ENCODE measurements at places on chromosomes 4 and X.

DNA sequence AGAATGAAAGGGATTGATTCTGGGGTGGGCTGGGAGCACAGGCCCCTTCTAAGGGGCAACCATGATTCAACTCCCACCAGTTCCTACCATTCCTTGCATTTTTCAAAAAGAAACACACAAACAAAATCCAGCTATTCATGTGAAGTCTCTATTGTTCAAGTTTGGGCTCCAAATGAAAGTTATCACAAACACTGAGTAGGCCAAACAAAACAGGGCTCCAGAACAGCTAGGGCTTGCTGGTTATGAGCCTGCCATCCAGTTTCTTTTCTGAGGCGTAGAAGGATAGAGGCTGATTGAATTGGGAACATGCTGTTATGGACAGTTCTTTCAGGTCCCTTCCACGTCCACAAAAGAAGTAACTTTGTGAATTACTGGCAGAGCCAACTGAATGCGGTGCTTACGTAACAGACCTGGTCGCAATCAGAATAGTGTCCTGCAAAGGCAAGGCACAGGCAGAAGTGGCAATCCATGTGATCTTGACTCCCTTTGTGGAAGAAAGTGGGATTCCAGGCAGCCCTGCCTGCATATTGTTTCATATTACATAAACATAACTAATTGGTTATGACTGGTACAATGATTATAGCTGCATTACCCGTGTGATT lies 244.5 kb downstream of the SCFD2 start:
- no peak for DNase-seq

- DNase-seq: no peak
Measured at GRCh38 chr4:66653937-66654336, 891.4 kb downstream of the CENPC start.

GRCh38 chrX:128458888-128459287 lies 406.7 kb upstream of the ACTRT1 start:
- DNase-seq: no peak

- no peak for DNase-seq
Measured at GRCh38 chr4:122514671-122515070, 58.1 kb upstream of the IL2 start.

All from CD4-positive, alpha-beta memory T cell (primary cell).